ENCODE measurements at places on chromosomes 2 and 18.
A peak's percentile ranks its signal among the peaks of the same experiment; 100 is the strongest.

- no peak for DNase-seq
Observed at GRCh38 chr2:66683599-66683998, 248.7 kb downstream of the MEIS1 start.

- peak; percentile 82 for DNase-seq
Observed at GRCh38 chr2:186349508-186349907, 136.6 kb upstream of the ZC3H15 start.

DNA sequence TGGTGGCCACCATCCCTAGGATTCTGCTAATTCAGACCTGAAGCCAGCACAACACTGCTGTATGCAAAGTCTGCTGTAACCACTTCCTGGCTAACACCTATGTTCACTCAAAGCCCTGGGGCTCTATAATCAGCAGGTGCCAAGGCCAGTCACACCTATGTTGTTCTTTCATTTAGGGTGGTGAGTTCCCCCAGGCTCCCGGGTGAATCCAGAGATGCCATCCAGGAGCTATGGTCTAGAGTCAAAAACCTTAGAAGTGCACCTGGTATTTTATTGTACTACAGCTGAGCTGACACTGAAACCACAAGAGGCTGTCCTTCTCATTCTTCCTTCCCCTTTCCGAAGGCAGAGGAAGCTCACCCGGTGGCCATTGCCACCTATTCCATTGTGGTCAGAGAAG is 46.2 kb upstream of the CCDC141 start:
- no peak for DNase-seq

DNA sequence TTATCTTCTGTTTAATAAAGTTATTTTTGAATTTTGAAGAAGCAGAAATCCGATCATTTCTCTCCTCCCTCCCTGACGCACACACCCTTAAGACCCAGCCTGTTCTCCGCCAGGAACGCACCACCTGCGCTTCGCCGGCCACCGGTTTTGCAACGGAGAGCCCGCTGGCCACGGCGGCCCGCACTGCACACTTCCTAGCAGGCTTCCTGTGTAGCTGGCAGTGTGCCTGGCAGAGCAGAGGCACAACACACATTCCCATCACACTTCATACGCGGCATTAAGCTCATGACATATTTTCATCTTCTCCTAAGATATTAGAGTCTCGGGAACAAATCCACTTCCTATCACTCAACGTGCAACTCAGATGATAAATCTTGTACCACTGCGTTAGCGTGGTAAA is 148.0 kb downstream of the HDAC4 start:
- no peak for DNase-seq
